ENCODE measurements at places on chromosomes 12 and 14.
A peak's percentile ranks its signal among the peaks of the same experiment; 100 is the strongest.

DNA sequence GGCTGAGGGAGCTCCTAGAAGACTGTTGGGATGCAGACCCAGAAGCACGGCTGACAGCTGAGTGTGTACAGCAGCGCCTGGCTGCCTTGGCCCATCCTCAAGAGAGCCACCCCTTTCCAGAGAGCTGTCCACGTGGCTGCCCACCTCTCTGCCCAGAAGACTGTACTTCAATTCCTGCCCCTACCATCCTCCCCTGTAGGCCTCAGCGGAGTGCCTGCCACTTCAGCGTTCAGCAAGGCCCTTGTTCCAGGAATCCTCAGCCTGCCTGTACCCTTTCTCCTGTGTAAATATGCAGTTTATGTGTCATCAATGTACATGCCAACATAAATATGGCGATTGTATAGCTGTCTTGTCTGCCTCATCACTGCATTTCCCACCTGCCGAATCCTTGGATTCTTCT, 7.5 kb downstream of the AMHR2 start:
- DNase-seq = no peak

GRCh38 chr14:68762953-68763764, 29.7 kb downstream of the ZFP36L1 start:
- peak; percentile 75 for DNase-seq

DNA sequence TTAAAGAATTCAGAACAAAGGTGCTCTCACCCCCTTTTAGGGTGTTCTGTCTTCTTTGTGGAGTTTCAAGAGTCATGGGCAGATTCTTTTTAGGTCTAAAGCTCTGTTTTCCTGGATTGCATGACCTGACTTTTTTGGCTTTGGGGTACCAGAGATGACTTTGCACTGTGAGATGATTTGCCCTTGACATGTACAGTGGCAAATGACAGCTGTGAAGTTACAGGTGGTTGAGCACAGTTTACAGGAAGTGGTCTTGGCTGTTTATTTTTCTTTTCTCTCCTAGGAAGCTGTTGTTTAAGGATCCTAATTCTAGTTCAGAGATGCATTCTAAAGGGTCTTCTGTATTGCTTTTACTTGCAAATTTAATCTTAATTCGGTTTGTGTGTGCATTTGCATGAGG, 83.8 kb upstream of the METAP2 start:
- no peak for DNase-seq

DNA sequence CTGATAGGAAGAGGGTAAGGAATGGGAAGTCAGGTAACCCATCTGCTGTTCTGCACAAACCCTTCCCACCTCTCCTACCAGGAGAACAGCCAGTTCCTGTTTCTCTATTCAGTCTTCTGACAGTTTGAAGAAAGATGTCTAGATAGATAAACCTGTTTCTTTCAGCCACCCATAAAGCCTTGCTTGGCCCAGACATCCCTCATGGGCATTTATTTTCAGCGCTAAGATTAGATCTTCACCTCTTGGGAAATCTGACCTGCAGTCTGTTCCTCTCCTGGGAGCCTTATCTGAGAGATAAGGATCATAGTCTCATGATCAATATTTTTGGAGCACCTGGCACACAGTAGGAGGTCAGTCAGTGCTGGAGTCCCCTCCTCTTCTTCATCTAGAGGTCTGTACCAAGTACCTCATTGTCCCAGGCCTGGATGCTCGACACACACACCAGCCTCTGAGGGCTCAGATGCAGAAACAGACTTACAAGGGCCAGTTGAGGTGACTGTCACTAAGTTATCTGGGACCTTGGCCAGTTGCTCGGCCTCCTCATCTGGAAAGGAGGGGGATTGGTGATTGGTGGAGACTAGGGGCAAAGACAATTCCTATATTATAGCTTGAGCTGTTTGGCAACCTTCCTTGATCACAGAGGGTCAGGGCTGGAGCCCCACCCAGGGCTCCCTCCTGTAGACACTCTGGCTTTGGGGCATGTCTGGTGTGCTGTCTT, 18.2 kb downstream of the ACVRL1 start:
- no peak for DNase-seq

DNA sequence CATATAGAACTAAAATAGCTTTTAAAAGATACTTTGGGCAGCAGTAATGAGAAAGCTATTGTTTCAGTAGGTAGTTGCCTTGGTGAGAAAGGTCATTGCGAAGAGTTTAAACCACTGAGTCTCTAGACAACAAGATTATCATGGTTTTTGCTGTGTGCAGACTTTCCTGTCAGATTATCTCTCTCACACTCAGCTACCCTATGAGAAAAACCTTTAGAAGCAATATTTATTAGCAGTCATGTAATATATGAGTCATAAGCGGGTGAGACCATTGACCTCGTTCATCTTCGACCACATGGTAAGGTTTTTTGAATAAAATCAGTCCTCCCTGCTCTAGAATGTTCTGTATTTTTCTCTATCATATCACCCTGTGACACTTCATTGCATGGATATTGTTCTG, 59.9 kb downstream of the GPR65 start:
- DNase-seq = no peak

- no peak for DNase-seq
Measured at GRCh38 chr14:20976291-20976690, 13.5 kb upstream of the METTL17 start.

GRCh38 chr14:68393259-68393658, 399.6 kb downstream of the ZFP36L1 start:
- DNase-seq = no peak

GRCh38 chr12:55938826-55939501, 8.0 kb downstream of the DGKA start:
- DNase-seq = no peak

DNA sequence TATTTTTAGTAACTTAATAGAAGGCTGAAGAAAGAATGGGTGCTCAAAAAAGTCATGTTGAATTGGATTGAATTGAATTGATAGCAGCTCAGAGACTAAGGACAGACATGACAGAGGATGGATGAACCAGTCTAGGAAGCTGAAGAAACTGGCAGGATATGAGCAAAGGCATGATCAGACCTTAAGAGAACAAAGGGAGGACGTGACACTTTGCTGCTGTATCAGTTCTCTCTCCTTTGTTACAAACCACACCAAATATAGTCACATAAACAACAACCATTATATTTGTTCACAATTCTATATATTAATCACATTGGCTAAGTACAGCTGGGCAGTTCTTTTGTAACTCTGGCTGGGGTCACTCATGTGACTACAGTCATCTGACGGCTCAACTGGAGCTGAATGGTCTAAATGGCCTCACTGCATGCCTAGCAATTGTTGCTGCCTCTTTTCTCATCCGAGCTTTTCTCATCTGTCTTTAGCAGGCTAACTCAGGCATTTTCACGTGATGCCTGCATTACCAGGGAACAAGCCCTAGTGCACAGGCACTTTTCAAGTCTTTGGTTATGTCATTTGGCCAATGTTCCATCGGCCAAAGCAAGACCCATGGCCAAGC, 355.0 kb downstream of the ETNK1 start:
- DNase-seq = no peak

- DNase-seq = no peak
Measured at GRCh38 chr12:104360983-104361707, 57.6 kb downstream of the EID3 start.

GRCh38 chr12:102702447-102703114, 214.5 kb downstream of the PAH start:
- peak; percentile 62 for DNase-seq

GRCh38 chr14:56979936-56980335, 169.7 kb upstream of the OTX2 start:
- no peak for DNase-seq

DNA sequence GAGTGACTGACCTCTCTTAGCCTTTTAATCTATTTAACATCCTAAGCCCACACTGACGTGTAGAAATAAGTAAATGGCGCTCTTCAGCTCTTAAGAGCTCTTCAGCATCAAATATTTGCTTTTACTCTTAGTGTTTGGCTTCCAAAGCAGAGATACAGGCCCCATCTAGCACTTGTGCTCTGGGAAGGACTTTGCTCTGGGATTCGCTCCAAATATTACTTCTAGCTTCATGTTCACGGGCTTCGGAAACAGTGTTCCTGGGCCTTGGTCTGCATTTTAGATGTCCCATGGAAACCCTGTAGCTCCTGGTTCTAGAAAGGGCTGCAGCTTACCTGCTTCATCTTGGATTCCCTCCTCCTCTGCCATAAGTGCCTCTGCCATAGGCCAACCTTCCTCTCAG, 2.7 kb upstream of the NKX2-8 start:
- no peak for DNase-seq

- no peak for DNase-seq
Measured at GRCh38 chr12:80692114-80692513, 15.3 kb upstream of the MYF6 start.

GRCh38 chr12:63078906-63079305, 72.1 kb downstream of the AVPR1A start:
- no peak for DNase-seq

DNA sequence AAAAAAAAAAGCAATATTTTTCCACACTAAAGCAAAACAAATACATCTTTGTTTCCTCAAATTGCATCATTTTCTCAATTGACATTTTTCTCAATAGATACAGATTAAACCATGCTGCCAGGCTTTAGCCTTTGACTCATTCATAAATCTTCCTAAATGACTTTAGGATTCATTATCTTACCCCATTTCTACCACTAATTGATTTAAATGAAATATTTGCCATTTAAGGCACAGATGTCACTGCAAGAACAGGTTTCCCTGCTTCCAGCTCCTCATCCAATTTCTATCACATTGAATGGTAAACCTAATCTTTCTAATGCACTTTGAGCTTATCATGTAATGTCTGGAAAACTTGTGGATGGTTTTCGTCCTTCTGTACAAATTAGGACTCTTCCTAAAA, 298.7 kb downstream of the RPL10L start:
- DNase-seq = no peak

- no peak for DNase-seq
Measured at GRCh38 chr12:55002355-55002754, 17.4 kb upstream of the NEUROD4 start.

DNA sequence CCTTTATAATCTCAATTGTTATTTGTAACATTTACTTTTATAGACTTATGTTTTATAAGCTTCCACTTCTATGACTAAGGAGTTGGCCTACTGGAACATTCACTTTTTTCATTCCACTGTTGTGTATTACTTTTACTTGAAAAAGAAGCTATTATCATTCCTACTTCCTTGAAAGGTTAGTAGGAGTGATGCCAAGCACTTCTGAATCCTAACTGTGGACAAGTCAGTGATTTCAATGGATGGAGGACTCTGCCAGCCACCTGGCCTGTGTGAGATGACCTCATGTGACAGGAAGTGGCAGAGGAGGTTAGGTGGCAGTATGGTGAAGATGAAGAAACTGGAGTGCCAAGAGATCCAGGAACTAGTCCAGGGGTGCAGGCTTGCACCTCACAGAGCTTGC, 46.0 kb downstream of the TECPR2 start:
- no peak for DNase-seq

DNA sequence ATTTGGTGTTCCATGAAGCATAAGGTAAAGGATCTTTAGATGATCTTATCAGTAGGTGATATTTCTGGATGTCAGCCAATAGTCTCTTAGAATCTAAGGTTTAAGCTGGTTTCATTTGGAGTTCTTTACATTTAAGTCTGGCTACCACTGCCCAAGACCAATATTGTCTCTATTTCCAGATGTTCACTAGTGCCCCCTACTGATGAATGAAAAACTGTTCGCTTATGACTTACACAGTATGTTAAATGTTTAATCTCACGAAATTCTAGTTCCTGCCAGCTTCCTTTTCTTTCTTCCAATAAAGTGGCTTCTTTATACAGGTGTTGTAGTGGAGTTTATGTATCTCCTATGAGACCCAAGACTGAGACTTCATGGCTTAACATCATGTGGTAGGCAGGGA, 31.8 kb upstream of the MIS18BP1 start:
- no peak for DNase-seq

DNA sequence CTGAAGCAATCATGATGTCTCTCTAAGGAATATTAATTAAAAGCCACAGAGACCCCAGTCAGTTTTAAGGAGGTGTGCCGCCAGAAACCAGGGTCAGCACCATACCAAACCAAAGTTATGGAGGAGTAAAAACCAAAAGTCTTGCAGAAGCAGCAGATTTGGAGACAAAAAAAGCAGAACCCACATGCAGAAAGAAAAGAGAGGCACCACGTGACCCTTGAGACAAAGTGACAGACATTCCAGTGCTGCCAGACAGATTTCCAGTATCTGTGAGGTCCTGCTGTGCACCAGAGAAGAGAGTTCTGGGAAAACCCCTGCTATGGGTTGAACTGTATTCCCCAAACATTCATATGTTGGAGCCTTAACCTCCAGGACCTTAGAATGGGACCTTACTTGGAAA, 59.7 kb downstream of the CAPZA3 start:
- no peak for DNase-seq

DNA sequence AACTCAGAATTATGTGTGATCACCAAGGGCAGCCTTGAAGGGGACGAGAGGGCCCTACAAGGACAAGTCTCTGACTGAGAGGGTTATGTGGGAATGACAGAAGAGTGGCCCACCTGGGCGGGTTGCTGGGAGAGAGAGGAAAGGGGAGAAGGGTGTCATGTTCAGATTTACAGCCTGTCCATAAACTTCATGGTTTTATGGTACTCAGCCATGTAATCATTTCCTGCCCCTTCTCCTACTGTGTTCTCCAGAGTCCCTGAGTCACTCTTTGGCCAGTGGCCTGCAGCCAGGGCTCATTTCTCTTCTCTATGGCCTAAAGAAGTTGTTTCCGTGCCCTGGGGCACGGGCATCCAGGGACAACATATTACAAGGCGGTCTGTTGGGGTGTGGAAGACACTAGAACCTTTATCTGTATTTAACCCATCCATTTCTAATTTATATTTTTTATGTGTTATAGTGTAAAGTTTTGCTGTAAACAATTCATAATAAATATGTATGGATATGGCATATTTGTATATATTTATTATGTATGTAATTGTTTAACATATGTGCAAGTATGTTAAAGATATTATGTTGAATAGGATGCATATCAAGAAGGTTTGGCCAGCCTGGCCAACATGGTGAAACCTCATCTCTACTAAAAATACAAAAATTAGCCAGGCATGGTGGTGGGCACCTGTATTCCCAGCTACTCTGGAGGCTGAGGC, 26.9 kb downstream of the DDX47 start:
- DNase-seq = peak; percentile 95
